ENCODE measurements at places on chromosomes 1 and 21. TPM values are rescaled to one million over a fixed set of nuclear protein-coding genes. Genes with fewer than 3 reads are reported as not detected.

GRCh38 chr1:12132078-12132477, 34.7 kb upstream of the TNFRSF1B start:
- DNase-seq, result no peak

Gene OR2T1
- not detected for total RNA-seq

GRCh38 chr1:156592910-156593660, 1.5 kb downstream of the NAXE start:
- no peak for DNase-seq

Gene SGIP1
- not detected for total RNA-seq

DNA sequence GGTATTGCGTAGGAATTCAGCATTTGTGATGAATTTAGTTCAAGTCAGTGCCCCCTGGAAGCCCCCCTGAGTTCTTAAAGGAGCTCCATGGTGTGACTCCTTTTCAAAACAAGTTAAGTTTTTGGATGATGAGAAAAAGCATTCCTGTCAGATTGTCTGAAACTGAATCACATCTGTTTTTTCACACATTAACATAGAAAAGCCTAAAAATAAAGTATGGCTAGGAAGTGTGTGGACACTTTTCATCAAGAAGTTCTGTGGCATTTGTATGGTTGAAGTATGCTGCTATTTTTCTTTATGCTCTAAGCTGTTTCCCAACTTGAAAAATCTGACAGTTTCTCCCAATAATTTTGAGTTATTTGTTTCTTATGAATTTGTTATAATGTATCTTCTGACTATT, 33.7 kb downstream of the PRDM2 start:
- DNase-seq, result no peak

GRCh38 chr21:22342889-22343288, 1344.7 kb downstream of the NCAM2 start:
- DNase-seq, result no peak

Gene HAO2
- total RNA-seq, result not detected

Gene CRTC2
- total RNA-seq, result 152 TPM
